ENCODE measurements at places on chromosomes 7 and 10. TPM values are rescaled to one million over a fixed set of nuclear protein-coding genes. Genes with fewer than 3 reads are reported as not detected.

Gene SGMS1
- 30.2 TPM for total RNA-seq

Gene BAIAP2L1
- under 0.01 TPM for total RNA-seq

Gene ATG9B
- 2.7 TPM for total RNA-seq

Gene CCDC146
- 1.9 TPM for total RNA-seq

Gene GIGYF1
- 36.9 TPM for total RNA-seq

Gene ZNF804B
- total RNA-seq, result 0.27 TPM

Gene ANLN
- 4.3 TPM for total RNA-seq

Gene LLCFC1
- not detected for total RNA-seq

Gene DUSP5
- 5.7 TPM for total RNA-seq

Gene SLC13A1
- not detected for total RNA-seq

Gene HMX2
- not detected for total RNA-seq

- no peak for DNase-seq
Measured at GRCh38 chr10:1323951-1324350, 267.8 kb downstream of the WDR37 start.

DNA sequence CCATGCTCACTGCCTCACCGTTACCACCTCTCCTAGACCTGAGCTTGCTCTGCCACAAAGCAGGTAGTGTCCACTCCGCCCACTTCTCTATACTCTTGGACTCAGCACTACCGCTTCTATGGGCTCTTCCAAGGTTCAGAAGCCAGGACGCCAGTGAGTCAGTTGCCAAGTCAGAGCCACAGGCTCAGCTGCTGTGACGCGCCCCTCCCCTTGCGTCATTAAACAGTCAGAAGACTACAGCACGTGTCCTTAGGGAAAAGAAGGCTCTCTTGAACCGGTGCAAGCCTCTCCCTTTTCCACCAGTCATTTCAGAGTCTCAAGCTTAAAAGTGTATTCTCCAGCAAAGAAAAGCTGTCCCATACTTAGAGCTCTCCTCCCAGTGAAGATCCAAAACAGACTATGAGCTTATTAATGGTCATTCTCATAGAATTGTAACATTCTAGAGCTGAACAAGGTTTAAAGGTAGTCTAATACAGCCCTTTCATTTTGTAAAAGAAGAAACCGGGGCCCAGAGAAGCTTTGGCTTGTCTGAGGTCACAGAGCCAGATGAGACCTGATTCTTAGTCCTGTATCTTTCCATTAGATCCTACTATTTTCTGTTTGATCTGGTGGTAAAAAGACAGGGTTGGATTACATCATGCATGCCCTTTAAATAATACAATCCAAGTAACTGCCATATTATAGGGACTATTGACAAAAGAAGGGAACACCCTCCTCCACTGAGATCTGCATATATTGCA lies 40.9 kb upstream of the MET start:
- no peak for DNase-seq

DNA sequence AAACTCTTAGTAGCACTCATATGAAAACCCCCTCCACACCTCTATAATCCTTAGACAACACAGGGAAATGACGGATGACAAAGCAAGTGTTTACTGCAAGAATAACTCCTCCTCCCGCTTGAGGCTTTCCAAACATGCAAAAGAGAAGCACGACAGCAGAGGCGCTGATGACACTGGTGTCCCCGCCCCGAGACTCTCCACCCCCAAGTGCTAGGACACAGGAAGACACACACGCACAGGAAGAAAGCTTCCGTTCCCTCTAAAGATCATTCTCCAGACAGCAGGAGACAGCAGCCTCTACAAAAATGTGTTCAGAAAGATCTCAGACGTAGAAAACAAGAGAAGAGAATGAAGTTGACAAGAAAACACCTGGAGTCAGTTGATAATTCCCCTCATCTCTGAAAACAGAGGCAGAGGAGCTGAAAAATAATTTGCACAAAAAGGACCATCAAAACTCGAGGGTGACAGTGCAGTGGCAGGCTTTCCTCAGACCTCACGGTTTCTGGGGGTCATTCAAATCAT lies 90.2 kb downstream of the DLG5 start:
- DNase-seq, result peak; percentile 19

GRCh38 chr10:96688789-96689188 lies 31.5 kb downstream of the PIK3AP1 start:
- peak; percentile 70 for DNase-seq

DNA sequence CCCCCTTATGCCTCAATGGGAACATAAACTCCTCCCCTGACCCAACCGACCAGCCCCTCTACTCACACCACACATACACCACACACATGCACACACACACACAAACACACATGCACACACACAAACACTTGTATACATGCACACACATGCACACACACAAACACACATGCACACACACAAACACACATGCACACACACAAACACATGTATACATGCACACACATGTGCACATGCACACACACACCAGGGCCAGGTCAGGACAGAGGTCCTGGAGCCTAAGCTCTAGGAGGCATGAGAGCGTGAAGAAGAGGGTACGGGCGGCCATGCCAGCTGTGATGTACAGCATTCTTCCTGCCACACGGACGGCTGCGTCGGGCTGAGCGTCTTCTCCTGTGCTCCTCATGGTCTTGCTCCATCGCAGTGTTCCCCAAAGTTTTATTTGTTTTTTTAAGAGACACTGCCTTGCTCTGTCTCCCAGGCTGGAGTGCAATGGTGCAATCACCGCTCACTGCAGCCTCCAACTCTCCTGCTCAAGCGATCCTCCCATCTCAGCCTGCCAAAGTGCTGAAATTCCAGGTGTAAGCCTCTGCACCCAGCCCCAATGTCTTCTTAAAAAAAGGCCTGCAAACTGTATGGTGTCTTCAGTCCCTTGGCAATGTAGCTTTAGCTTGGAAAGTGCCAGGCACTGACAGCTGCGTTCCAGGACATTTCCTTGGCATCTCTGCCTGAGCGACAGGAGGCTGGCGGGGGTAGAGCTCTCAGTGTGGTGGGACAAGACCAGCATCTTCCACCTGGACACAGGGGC lies 38.8 kb upstream of the INPP5A start:
- DNase-seq, result no peak

GRCh38 chr10:113893570-113893969 lies 39.1 kb downstream of the NHLRC2 start:
- DNase-seq, result no peak

- DNase-seq, result no peak
Measured at GRCh38 chr10:98431016-98431415, 15.7 kb downstream of the HPS1 start.

- DNase-seq, result no peak
Measured at GRCh38 chr7:69434398-69434815, 163.9 kb upstream of the AUTS2 start.

DNA sequence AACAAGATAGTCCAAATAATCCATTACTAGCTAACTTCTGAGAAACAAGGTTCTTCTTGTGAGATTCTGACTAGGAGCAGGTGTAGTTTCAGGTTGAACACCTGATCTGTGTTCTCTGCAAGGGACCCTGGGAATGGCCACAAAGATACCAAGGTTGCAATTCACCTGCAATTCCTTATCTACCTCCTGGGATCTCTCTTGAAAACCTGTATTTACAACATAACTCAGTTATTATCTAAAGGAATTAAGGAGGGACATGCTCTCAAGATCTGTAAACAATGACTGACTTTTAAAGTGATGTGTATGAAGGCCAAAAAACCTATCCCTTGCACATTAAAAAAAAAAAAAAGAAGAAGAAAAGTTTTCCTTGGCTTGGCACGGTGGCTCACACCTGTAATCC lies 54.8 kb downstream of the ABLIM1 start:
- no peak for DNase-seq

- no peak for DNase-seq
Measured at GRCh38 chr7:13879994-13880686, 109.3 kb downstream of the ETV1 start.

DNA sequence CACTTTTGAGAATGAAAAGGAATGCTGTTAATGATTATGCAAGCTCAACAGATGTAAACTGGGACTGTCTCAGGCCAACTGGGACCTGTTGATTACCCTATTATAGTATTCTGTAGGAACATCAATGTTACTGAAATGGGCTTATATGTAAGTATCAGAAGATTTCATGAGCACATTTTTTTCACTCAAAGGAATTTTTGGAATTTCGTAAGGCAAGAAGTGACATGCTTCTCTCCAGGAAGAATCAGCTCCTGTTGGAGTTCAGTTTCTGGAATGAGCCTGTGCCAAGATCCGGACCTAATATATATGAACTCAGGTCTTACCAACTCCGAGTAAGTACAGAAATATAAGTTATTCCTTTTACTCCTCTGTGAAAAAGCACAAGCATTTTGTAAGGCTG lies 19.2 kb downstream of the NIPSNAP2 start:
- no peak for DNase-seq

DNA sequence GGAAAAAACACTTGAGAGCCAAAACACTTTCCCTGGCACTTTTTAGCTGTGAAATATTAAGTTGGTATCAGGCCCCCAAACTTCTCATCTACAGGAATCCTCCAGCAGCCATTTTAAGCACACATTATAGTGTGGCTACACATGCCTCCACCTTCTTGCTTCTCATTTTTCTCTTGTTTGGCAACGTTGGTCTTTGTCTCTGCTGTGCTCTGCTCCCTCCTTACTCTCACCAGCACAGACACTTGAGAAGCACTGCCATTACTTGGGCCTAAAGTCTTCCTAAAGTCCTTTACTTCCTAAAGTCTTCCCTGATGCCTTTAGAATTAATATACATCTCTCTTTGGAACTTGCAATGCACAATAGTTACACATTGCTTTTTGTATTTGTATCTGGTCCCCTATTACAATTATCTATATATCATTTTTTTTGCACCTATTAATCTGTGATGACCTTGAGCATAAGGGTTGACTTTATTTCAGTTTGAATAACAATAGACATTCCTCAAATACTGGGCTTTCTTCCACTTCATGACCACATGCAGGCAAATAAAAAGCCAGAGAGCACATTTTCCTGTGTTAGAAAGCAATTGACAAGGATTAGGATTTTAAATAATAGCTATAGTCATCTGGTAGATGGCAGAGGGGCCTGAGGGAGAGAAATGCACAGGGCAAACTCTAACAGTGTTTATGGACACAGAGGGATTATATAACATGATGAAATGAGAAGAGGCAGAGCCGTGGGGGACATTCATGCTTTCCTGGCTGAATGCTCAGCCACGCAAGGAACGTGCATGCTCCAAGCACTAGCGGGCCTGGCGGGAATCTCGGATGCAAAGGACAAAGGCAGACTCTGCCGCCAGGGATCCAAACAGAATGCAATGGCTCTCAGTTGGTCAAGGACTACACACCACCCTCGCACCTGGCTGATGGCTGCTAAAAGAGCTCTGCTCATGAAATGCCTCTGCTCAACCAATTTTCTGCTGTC lies 99.3 kb downstream of the CDC14C start:
- no peak for DNase-seq

- no peak for DNase-seq
Measured at GRCh38 chr10:49015700-49016099, 76.1 kb upstream of the LRRC18 start.

- DNase-seq, result no peak
Measured at GRCh38 chr10:3835770-3836169, 50.8 kb upstream of the KLF6 start.

DNA sequence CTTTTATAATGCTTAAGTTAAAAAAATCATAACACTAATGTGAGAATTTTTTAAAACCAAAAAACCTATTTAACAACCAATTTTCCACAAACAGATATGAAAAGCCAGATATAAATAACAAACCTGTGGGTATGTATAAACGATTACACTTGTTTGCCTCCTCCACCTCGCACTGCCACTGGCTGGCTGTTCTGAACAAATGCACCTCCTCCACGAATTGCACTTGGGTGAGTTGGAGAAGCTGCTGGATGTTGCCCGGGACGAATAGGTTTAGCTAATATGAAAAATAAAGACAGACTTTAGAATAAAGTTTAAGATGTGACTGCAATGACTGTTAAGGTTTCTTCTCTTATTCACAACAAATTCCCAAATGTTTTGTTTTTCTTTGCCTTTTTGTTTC lies 40.8 kb downstream of the KIF5B start:
- DNase-seq, result no peak

GRCh38 chr10:43778571-43778970 lies 129.9 kb upstream of the ZNF32 start:
- DNase-seq, result no peak

GRCh38 chr7:139358541-139359365 lies 941 bp upstream of the LUC7L2 start:
- peak; percentile 67 for DNase-seq

- DNase-seq, result no peak
Measured at GRCh38 chr10:84292502-84292901, 35.9 kb upstream of the CCSER2 start.

- DNase-seq, result no peak
Measured at GRCh38 chr7:101922631-101923601, 105.5 kb downstream of the CUX1 start.

DNA sequence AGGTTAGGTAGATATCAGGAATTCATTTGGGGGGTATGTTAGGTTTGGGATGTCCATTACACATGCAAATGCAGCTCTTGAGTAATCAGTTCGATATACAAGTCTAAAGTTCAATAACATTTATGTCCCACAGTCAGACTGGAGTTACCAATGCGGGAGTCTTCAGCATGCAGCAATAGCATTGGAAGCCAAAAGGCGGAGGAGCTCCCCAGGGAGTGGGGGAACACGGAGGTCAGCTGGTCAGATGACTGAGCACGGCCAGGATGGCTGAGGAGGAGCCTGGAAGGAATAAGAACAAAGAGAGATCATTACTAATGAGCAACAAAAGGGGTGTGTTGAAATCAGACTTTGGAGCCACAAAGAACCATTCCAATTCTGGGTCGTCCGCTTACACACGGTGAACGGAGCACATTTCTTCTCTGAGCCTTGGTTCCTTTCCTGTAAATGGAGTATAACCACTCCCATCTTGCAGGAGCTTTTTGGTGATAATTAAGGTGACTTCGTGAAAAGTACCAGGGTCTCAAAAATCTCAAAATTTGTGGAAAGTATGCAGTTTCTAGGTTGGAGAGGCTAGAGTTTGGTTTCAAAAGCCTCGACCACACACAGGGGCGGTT lies 478 bp upstream of the ZNF22 start:
- peak; percentile 2 for DNase-seq

GRCh38 chr7:141238596-141239243 lies 164.9 kb downstream of the TMEM178B start:
- no peak for DNase-seq

DNA sequence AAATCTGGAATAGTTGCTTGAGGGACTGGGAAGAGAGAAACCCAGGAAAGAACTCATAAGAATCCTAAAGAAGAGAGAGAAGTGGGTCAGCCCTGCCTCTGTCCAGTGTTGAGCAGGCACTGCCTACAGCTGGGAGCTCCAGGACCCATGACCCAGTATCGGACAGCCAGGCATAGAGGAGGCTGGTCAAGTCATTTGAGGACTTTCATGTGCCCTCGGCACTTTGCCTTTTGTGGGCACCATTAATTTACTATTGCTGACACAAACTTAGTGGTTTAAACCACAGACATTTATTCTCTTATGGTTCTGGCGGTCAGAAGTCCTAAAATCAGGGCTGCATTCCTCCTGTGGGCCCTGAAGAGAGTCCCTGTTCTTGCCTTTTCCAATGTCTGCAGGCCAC lies 60.3 kb downstream of the CPXM2 start:
- no peak for DNase-seq
